HT1080 (cell line): ENCODE measurements at places on chromosomes 16 and 17. TPM values are rescaled to one million over a fixed set of nuclear protein-coding genes. Genes with fewer than 3 reads are reported as not detected.

The RASD1 gene
- total RNA-seq, result not detected in 2 replicates

DNA sequence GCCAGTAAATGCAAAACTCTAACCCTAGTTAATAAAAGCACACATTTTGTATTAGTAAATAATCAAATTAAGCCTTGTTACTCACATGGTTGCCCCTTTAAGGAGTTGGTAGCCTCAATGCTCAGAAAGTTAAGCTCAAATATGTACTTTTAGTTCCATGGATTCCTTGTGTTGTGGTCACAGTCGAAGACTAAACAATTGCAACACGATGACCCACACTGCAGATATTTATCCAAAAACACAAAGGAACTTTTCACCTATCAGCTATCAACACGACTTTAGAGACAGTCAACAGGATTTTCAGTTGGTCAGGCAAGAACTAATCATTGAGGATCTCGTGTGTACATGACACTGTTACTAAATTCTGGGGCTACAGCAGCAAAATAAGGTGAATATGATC, 47.4 kb upstream of the NUDT7 start:
- no peak for DNase-seq

The CIBAR2 gene
- total RNA-seq, result not detected in 2 replicates

- DNase-seq, result no peak
These were observed 414.8 kb upstream of the C16orf82 start for GRCh38 chr16:26651884-26652283.

The SLC4A1 gene
- not detected in 2 replicates for total RNA-seq
